ENCODE measurements at places on chromosomes 11 and 22.

GRCh38 chr22:45631140-45631840 is 40.3 kb upstream of the ATXN10 start:
- no peak for DNase-seq

GRCh38 chr11:61477727-61478148 is 30.8 kb upstream of the LRRC10B start:
- peak; percentile 45 for DNase-seq

DNA sequence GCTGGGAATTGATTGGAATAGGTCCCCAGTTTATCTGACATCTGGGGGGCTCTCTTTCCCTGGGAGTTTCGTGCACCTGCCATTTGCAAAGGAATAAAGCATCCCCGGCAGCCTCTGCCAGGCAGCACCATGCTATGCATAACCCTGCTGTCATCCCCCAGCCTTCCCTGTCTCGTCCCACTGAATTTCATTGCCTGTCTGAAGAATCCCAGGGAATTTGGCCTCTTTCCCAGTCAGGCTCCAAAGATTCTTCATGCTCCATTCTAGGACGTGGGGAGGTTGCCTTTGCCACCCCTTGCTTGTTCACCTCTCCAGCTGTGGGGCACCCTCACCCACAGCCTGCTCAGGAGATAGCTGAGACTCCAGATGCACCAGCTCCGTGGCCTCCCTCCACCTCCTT is 195.1 kb upstream of the TBCEL start:
- no peak for DNase-seq

GRCh38 chr22:27381960-27382742 is 419.4 kb downstream of the MN1 start:
- DNase-seq = no peak

DNA sequence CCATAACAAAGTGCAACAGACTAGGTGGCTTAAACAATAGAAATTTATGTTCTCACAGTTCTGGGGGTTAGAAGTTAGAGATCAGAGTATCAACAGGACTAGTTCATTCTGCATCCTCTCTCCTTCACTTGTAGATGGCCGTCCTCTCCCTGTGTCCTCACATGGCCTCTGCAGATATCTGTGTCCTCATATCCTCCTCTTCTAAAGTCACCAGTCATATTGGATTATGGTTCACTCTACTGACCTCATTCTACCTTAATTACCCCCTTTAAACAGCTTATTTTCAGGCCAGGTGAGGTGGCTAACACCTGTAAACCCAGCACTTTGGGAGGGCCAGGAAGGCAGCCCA is 135.1 kb downstream of the RAB38 start:
- no peak for DNase-seq

DNA sequence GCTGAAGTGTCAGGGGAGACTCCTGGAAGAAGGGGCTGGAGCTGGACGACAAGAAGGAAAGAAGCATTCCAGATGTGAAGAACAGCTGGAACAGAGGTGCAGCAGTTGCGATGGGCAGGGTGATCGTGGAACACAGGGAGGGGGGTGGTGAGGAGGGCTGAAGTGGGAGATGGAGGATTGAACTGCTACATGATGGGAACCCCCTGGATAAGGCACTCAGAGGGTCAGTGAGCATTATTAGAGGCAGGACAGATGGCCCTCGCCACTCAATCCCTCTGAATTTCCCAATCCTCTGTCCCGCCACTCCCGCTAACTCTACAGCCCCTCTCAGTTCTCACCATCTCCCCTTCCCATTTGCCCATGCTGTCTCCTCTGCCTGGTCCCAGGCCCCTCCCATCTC is 14.0 kb downstream of the SERPINH1 start:
- no peak for DNase-seq

DNA sequence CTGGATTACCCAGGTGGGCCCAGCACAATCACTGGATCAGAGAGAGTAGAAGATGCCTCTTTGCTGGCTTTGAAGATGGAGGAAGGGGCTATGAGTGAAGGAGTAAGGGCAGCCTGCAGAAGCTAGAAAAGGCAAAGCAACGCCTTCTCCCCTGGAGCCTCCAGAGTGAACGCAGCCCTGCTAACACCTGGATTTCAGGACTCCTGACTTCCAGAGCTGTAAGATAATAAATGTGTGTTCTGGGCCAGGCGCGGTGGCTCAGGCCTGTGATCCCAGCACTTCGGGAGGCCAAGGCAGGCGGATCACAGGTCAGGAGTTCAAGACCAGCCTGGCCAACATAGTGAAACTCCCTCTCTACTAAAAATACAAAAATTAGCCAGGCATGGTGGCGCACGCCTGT is 102.4 kb downstream of the MORC2 start:
- DNase-seq = no peak

GRCh38 chr11:75286826-75287465 is 46.4 kb downstream of the TPBGL start:
- no peak for DNase-seq

- DNase-seq = no peak
These were observed 29.3 kb downstream of the LINC01488 start for GRCh38 chr11:69510471-69511357.

GRCh38 chr11:125070699-125071254 is 7.7 kb downstream of the SLC37A2 start:
- DNase-seq = no peak

DNA sequence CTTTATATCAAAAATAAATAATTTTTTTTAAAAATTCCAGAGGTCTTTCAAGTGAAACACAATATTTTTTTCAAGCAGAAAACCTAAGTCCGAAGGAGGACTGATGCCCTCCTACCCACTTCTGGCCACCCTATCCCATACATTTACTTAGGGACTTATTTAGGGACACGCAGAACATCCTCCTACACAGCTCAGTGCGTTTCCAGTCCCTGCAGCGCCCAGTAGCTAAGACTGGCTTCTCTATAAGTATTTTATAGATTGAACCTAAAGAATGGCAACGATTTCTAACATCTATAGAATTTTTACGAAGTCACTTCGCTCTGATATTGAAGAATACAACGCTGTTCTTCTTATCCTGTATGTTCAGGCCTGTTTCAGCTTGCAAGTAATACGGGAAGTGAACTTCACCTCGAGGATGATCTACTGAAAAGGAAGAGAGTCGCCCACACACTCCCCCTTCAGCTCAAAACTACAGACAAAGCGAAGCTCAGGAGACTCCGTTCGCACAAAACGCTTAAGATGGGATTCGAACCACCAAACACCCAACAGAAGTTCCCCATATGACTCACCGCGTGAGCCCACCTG is 328 bp downstream of the CHEK2 start:
- no peak for DNase-seq

GRCh38 chr11:57134284-57134683 is 47.5 kb upstream of the LRRC55 start:
- no peak for DNase-seq

GRCh38 chr11:61037441-61038093 is 64.7 kb upstream of the CD5 start:
- DNase-seq = no peak

DNA sequence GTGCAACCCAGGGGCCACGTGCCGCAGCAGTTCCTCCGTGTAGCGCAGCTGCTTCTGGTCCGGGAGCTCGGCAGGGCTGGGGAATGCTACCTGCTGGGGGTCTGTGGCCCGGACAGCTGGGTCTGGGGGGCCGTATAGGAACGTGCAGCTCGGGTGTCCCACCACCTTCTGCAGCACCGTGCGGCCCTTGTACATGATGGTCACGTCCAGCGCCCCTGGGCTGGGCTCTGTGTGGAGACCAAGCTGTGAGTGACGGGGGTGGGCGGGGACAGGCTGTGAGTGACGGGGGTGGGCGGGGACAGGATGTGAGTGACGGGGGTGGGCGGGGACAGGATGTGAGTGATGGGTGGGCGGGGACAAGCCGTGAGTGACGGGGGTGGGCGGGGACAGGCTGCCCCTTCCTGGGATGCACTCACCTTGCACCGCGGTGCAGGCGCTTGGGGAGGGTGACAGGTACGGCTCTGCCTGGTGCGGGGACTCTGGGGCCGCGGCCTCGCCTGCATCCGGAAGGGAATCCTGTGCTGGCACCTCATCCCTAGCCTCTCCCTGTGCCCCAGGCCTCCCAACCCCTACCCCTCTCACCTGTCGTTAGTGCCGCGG is 2.3 kb downstream of the IRF7 start:
- DNase-seq = peak; percentile 71

DNA sequence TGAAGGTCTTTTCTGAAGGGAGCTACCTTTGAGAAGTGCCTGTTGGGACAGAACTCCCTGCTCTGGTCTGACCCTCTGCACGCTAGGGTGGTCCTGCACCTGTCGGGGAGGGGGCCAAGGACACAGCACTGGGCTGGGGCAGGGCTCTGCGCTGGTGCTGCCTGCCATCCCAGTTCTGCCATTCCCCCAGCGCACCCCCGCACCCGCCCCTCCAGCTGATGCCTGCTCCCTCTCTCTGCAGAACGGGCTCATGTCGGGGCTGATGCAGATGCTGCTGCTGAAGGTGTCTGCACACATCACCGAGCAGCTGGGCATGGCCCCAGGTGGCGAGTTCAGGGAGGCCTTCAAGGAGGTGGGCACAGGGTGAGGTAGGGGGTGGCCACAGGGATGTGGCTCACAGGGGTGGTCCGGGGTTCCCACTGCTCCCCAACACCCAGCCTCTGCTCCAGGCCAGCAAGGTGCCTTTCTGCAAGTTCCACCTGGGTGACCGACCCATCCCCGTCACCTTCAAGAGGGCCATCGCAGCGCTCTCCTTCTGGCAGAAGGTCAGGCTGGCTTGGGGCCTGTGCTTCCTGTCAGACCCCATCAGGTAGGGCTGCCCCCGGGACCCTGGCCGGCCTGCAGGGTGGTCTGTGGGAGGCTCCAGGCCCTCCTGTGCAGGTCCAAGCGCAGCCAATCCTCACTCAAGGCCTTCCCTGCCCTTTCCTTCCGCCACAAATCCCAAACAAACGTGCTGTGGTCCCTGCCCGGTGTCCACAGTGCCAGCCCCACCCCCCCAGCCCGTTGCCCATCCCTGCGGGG is 3.6 kb upstream of the SELENOO start:
- DNase-seq = no peak

DNA sequence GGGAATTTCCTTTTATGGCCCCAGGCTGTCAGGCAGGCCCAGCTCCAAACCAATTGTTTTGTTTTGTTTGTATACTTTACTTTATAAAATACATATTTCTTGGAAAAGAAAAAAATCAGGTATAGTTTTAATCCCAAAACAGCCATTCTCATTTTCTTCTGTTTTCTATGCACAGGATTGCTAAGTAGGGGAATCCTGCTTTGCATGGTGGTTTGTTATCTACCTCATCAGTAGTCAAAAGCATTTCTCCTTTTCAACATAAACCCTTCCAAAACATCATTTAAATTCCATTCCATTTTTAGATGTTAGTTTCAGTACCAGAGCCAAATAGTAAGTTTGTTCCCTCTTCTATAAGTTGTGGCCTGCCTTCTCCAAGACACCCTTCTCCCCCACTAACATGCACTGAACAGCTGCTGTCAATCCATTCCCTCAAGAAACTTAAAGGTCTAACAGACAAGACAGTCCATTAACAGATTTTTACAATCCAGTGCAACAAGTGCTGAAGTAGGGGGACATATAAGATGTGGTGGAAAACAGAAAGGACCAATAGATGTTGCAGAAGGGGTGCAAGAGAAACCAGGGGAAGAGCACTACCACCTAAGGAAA is 3.7 kb downstream of the ILK start:
- no peak for DNase-seq

- no peak for DNase-seq
These were observed 30.6 kb upstream of the TFIP11 start for GRCh38 chr22:26542831-26543230.

GRCh38 chr11:11843211-11843621 is 1.4 kb downstream of the USP47 start:
- no peak for DNase-seq

DNA sequence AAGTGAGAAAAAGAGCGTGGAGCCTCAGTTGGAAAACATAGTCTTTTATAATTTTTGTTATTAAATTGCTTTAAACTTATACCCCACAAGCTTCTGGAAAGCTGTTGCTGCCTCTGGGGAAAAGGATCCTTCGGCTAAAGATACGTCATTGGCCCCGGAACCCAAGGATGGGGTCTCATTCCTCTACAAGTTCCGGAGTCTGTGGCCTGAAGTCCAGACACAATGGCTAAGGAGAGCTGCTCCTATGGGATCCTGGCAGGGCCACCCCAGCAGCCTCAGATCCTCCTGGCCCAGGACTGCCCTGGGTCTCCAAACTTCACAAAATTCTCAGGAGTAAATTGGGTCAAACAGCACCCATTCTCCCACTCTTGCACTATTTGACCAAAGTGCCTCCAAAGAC is 5.9 kb downstream of the WT1 start:
- DNase-seq = no peak
